ENCODE measurements at places on chromosomes 2 and 18. TPM values are rescaled to one million over a fixed set of nuclear protein-coding genes. Genes with fewer than 3 reads are reported as not detected.

DNA sequence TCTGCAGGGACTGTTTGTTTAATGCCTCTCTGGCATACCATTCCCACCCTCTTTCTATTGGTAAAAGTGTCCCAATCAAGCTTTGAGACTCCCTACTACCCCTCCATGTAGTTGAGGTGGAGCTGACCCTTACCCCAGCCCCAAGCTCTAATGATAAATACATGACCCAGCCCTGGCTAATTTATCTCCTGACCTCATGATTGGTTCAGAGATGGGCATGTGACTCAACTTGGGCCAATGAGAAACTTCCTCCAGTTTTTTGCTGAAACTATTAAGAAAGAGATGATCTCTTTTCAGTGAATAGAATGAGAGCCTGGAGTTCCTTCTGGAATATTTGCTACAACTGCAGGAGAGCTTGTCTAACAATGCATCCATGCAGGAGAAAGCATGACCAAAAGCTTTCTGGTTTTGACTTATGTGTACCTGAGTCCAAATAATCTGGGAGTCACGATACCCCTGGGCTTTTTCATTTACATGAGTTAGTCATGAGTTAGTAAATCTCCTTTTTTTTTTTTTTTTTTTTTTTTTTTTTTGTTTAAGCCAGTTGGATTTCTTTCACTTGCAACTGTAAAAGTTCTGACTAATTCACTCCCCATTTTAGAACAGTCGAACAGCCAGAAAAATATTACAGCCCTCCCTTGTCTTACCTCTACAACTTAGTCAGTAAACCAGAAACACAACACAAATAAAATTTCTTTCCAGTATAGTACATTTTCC, 66.5 kb upstream of the TLK1 start:
- H3K4me3 ChIP-seq = no peak overlapping the region
- H3K4me1 ChIP-seq = no peaks in the 10 kb centered on the region

DNA sequence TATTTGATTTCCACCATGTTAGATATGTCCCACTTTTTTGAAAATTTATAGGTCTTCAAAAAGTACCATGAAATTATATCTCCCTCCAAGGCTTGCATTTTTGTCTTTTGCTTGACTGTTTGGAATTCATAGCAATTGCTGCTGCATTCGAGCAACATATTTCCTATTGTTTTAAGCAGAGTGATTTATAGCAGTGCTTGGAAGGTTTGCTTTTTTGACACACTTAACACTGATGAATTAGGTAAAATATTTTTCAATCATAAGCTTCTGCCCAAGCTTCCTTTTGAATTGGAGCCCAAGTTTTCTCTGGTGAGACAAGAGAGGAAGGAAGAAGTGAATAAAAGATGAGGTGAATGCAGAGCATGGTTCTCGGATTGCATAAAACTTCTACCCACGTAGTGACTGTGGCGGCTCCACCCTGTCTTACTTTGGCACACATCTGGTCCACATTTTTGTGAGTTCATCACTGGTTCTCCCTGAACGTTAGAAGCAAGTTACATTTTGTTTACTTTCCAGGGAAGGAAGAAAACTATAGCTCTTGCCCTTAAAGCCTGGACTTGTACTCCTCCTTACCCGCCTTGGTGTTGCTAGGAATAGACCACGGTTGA, 667.0 kb downstream of the TSN start:
- no peak overlapping the region for H3K27ac ChIP-seq
- no peak overlapping the region for H3K4me3 ChIP-seq
- DNase-seq = no peak
- no peaks in the 10 kb centered on the region for H3K27me3 ChIP-seq
- H3K4me1 ChIP-seq = no peaks in the 10 kb centered on the region
- H3K36me3 ChIP-seq = no peaks in the 10 kb centered on the region

DNA sequence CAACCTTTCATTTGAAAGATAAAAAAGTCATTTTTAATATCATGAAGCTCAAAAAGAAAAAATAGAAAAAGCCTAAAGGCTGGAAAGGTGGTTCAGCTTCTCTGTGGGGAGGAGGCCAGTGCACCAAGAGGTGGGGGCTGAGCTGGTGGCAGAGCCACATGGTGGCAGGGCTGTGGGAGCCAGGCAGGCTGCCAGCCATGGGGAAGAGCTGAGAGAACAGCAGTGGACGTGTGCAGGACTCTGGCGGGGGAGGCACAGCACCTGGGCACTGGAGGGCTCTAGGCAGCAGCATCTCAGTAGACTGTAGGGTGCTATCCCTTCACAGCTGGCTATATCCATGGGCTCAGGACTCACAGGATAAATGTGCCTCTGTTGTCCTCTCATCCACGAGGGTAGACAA, 47.8 kb downstream of the STK25 start:
- H3K27ac ChIP-seq = no peak overlapping the region
- H3K4me1 ChIP-seq = no peaks in the 10 kb centered on the region
- H3K4me3 ChIP-seq = no peak overlapping the region
- DNase-seq = no peak
- H3K27me3 ChIP-seq = no peaks in the 10 kb centered on the region

DNA sequence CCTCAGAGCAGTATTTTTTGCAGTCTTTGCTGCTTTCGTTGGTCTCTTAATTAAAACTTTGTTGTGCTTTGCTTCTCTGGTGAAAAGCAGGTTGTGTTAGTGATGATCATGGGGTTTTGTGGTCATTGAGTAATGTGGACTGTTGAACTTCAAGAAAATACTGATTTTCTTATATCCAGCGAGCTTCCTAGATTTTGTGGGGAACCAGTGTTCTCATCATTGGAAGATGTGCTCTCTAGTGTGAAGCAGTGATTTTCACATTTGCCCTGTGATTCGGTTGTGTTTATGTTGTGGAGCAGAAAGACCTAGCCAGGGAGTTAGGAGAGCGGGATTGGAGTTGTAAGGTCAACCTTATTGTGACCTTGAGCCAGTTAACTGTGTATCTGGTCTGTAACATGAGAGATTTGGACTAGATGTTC, 12.4 kb downstream of the ASAP2 start:
- no peaks in the 10 kb centered on the region for H3K27me3 ChIP-seq
- H3K36me3 ChIP-seq = no peaks in the 10 kb centered on the region
- no peak overlapping the region for H3K27ac ChIP-seq

Gene VIT
- total RNA-seq = 16.0 TPM
